ENCODE measurements at places on chromosomes 5 and 9.

DNA sequence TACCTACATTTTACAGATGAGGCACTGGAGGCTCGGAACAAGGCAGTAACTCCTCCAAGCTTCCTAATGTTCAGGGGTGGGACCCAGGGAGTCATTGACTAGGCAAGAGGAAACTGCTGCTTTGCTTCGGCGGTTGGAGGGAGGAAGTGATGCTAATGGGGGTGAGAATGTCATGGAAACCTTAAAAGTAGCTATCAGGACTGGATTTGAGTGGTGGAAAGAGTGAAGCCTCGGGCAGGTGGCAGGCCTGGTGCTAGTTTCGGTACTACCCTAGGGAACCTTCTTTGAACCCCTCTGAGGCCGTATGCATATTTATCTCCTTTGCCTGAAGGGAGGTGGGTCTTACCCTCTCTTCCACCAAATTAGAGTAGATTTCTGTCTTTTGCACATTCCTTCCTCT lies 1.6 kb downstream of the BSPRY start:
- no peak for DNase-seq

- no peak for DNase-seq
Measured at GRCh38 chr5:15719784-15720183, 219.8 kb downstream of the FBXL7 start.

DNA sequence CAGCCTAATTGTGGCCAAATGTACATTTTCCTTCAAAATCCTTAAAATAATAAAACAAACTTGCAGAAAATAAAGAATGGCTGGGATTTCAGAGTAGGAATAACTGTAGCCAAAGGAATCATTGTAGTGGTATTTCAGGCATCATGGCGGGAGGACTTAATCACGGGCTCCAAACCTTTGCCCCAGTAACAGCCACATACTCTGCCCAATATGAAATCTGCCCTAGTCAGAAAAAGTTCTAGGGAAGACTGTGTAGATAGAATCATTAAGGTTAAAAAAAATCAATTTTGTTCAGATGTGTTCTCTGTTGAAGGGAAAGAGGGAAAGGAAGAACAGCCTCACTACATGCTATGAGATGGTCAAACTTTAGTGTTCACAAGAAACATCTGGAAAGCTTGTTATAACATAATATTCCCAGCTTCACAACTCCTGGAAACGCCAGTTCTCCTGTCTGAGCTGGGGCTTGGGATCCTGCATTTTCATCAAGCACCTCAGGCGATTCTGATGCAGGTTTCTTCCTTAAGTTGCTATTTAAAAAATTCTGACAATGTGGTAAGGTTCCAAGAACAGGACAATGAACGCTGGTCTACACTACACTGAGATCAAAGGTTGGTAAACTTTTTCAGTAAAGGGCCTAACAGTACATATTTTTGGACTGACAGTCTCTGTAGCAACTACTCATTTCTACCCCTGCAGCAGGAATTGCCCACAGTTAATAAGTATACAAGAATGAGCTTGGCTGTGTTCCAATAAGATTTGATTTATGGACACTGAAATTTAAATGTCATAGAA lies 87.9 kb downstream of the CEMIP2 start:
- DNase-seq: no peak

- DNase-seq: no peak
Measured at GRCh38 chr5:142306077-142306502, 18.7 kb downstream of the SPRY4 start.

Data from stimulated activated CD8-positive, alpha-beta memory T cell treated with anti-CD3 and anti-CD28 coated beads, Interleukin-2, amount 100 ng/mL, for 1 hour (primary cell).